Central memory CD4-positive, alpha-beta T cell (primary cell): ENCODE measurements at places on chromosomes 5 and 9.

DNA sequence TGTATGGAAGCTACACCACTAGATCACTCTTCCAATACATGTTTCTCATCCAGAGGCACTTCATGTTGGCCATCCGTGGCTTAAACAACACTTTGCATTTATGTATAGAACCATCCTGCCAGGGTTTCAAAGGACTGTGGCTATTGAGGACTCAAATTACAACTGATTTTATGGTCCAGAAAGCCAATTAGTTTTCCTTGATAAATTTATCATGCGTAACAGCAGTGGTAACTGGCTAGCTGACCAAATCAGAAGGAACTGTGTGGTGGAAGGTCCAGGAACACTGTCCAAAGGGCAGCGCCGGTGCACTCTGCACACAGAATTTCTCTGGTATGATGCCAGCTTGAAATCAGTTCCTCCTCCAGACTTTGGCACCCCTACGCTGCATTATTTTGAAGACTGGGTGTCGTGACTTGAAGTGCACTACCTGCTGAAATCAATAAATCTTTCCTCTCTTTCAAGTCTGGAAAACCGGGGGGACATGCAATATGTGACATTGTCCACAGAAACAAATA lies 69.3 kb upstream of the TMEM252 start:
- no peak for DNase-seq

DNA sequence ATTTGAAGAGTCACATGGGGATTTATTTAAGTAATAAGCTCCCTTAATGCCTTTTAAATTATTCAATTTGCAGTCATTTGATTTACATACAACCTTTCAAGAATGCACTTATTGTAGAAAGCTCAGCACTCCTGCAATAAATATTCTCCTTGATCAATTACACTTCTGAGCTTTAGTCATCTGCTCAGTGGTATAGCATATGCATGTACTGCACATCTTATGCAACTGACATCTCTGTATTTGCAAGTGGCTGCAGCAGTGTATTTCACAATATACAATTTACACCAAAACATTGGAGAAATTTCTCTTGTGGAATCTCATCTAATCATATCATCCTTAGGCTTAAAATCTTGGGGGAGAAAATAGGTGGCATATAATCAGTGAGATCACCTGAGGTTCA lies 325.7 kb downstream of the SLF1 start:
- DNase-seq: no peak

DNA sequence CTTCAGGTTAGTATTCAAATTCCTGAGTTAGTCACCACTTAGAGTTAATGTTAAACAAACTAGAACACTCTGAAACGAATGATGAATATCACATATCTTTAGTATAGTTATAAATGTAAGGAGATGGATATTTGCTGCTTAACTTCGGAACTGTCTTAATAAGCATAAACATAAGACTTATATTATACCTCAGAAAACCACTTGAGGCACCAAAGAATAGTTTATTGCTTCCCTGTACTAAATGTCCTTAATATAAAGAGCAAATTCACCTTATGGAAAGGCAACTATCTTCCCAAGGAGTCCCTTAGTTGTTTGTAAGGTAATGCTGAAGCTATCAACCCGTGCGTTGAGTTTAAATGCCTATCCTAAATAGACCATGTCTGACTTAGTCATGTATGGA lies 300.0 kb upstream of the ADAMTSL1 start:
- no peak for DNase-seq

DNA sequence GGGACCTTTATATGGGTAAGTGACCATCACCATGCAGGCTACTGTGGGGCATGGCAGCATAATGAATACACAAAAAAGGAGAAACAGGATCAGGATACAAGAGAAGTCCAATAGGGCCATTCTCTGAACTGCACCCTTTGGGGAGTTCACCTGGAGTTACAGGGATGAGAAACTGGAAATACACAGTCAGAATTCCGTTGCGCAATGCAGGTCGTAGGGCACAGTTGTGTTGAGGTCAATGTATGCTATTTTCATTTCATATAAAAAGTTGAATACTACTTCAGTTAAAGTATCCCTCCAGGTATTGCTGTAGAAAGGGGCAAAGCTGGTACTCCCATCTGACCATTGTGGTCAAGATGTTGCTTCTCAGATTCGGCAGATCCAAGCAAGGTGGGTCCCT lies 471.4 kb downstream of the DMRT2 start:
- DNase-seq: no peak

DNA sequence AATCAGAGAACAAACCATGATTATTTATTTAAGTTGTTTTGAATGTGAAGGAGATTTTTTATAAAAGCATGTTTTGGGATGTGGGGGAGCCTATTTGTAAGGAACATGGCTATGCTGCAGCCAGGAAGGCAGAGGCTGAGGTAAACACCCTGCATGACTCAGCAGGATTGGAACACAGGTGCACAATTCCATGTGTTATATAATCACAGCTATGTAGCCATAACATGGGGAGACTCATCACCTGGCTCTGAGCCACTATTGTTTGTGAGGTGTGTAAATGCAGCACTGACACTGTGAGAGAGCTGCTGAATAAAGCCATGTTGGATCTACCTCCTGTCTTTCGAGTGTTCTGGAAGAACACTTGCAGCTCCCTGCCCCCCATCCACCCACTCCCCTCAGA lies 1009.8 kb downstream of the DNAH5 start:
- no peak for DNase-seq

- DNase-seq: no peak
Measured at GRCh38 chr5:146641941-146642340, 126.0 kb upstream of the GPR151 start.

- no peak for DNase-seq
Measured at GRCh38 chr5:87899721-87900131, 368.9 kb downstream of the TMEM161B start.

DNA sequence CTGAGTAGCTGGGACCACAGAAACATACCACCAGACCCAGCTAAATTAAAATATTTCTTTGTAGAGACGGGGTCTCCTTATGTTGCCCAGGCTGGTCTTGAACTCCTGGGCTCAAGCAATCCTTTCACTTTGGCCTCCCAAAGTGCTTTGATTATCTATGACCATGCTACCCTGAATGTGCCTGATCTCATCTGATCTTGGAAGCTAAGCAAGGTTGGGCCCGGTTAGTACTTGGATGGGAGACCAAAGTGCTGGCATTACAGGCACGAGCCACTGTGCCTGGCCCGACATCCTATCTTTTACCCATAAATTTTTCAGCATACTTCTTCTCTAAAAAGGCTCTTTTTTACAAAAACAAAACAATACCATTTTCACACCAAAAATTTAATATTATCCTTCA lies 137.0 kb upstream of the LRRTM2 start:
- DNase-seq: no peak

DNA sequence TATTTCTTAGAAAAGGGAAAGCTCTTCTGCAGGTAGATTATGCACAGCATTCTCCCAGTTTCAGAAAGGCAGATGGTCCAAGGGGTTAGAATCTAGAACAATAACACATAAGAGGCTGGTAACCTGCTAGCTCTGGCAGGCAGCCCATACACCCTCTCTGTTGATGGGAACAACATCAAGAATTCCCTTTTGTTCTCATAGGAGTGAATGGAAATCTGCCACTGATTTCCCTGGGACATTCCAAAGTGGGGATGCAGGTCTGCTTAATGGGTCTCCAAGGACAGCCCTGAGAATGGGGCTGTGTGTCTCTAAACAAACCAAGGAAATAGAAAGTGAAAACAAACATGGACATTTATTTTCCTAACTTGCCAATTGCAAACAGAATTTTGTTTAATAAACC lies 456.8 kb downstream of the EBF1 start:
- no peak for DNase-seq
